ENCODE measurements at places on chromosomes 7 and 10.

DNA sequence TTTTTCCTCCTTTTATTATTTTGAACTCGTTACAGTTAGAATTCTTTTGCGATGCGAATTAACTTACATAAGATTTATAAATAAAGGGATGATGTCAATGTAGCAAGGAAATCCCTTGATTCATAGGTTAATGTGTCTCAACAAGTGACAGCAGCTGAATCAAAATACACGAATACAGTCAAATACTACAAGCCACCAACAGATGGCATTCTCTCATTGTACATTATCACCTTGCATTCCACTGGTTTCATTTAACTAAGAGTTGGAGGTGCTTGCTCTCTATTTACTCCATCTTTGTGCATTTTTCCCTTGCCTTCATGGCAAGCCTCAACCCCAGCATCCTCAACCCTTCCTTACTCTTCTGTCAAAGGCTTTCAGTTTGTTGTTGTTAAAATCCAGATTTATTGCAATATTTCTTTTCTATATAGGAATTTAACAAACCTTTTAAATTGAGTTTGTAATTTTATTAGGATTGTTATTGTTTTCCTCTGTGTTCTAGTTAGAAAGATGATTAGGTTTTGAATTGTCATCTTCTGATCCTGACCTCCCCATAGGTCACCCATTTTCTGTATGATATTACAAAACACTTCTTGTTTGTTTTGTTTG lies 78.3 kb downstream of the SLC25A40 start:
- peak; percentile 25 for DNase-seq

DNA sequence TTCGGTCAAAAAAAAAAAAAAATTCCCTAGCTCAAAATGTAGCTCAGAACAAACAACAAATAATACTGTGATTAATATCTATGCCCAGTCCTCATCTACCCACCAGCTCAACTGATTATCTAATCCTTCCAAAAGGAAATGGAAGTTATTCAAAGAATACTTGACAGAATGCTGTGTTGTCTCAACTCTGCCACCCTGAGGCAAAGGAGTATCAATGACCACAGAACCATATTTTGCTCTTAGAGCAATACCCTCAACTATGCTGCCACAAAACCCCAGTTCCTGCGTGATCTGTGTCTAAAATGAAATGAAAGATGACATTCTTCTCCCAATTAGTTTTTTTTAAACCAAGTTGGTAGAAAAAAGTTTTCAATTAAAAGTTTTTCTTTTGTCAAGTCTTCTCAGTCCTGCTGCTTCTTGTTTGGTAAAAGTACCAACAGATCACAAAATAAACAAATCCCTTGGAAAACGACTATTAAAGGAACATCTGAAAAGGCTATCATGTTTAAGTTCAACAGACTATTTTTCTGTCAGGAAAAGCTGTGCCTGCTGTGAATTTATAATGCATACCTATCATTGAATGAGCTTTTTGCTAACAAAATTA lies 21.6 kb downstream of the RBM28 start:
- DNase-seq, result no peak

GRCh38 chr7:124790645-124791044 lies 25.1 kb upstream of the GPR37 start:
- DNase-seq, result no peak

GRCh38 chr10:128575761-128576160 lies 449.5 kb upstream of the MKI67 start:
- DNase-seq, result no peak

GRCh38 chr7:101728128-101728527 lies 89.3 kb upstream of the CUX1 start:
- no peak for DNase-seq

Measured in NCI-H2029 treated with DMSO at 0.1 percent for 48 hours (cell line).